Activated CD4-positive, alpha-beta memory T cell treated with anti-CD3 and anti-CD28 coated beads for 36 hours (primary cell): ENCODE measurements at places on chromosomes 5 and 9. TPM values are rescaled to one million over a fixed set of nuclear protein-coding genes. Genes with fewer than 3 reads are reported as not detected.

Gene TMEM38B
- total RNA-seq = 13.8 TPM

Gene SH2D3C
- total RNA-seq = 34.5 TPM

- DNase-seq = no peak
Measured at GRCh38 chr5:168611165-168611564, 32.0 kb upstream of the PANK3 start.

GRCh38 chr5:51378448-51379330 lies 4.6 kb upstream of the ISL1 start:
- no peak for DNase-seq

Gene VCP
- 283 TPM for total RNA-seq

Gene INVS
- total RNA-seq = 10.5 TPM
